ENCODE measurements at places on chromosomes 5 and 9.

GRCh38 chr5:19175776-19176570 lies 812.0 kb downstream of the CDH18 start:
- no peak for DNase-seq

DNA sequence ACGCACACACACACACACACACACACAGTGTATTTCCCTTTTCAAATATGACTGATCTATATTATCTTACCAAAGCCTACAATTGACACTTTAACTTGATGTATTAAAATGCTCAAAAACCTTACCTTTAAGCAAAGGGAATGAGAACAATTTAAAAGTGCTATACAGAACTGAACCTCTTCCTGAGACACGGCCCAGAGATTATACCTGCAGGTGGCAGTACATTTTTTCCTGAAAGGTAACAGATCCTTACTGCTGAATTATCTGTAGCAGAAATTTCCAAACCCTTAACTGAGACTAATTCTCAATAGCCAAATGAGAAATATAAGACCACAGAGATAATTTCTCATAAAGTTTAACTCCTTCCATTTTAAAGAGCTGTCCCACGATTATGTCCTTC lies 91.1 kb downstream of the MYO10 start:
- DNase-seq: no peak

DNA sequence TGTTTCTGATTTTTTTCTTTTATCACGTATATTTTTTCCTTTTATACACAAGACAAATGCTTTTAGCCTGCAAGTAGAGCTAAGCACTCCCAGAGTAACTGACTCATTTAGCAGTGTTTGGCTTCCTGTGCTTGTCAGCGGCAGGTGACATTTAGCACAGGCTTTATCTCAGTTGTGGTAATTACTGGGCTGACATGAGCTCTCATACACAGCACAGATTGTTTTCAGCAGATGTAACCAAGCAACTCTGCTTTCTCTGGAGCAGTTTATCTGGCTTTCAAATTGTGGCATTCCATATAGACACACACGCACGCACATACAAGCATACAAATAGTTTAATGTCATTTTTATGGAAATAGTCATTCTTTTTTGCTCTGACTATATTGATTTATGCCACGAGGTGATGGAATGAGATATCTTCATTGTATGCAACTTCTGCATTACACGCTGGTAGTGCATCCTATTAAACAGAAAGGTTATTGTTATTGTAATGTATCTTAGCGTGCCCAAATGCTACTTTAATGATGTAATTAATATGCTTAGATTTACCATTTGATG lies 379.0 kb upstream of the GRAMD2B start:
- DNase-seq: peak; percentile 28

GRCh38 chr5:926417-927171 lies 33.9 kb downstream of the TRIP13 start:
- DNase-seq: no peak

DNA sequence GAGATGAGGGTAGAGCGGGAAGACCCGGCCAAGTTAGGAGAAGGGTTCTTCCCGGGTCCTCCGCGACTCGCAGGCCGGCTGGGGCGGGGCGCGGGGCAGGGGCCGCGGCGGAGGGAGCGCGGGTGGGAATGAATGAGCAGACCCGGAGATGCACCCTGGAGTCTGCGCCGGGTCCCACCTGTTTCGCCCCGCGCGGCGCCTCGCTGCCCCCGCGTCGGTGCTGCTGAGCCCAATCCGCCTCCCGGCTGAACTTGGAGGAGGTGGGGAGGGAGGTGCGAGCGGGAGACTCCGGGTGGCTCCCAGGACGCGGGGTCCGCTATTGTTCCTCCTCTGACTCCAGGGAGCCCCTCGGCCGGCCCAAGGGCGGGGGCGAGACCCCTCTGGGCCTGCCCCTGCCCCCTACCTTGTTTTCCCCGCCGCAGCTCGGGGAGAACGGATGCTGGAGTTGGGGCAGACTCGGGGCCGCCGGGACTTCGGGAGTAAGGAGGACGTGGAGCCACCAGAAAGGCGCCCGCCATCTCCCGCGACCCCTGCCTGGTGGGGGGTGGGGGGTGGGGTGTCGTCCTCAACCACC lies 659 bp downstream of the RAI14 start:
- DNase-seq: peak; percentile 28

GRCh38 chr5:134145041-134145757 lies 30.7 kb downstream of the TCF7 start:
- no peak for DNase-seq

DNA sequence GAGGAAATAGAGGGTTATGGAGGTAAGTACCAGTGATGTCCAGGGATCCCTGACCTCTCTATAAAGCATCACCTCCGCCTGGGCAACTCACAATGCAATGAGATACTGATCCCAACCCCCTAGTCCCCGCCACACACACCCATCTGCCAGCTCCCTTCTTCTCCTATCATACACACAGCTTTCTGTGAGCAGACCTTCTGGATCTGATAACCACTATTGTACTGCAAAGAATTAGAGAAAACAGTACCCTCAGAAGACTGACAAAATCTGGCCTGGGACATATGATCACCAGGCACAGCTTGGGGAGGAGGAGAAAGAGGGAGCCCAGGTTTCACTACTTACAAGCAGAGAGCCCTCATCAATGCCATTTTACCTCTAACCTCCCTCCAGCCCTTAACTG lies 249.0 kb downstream of the SEC61B start:
- DNase-seq: no peak

DNA sequence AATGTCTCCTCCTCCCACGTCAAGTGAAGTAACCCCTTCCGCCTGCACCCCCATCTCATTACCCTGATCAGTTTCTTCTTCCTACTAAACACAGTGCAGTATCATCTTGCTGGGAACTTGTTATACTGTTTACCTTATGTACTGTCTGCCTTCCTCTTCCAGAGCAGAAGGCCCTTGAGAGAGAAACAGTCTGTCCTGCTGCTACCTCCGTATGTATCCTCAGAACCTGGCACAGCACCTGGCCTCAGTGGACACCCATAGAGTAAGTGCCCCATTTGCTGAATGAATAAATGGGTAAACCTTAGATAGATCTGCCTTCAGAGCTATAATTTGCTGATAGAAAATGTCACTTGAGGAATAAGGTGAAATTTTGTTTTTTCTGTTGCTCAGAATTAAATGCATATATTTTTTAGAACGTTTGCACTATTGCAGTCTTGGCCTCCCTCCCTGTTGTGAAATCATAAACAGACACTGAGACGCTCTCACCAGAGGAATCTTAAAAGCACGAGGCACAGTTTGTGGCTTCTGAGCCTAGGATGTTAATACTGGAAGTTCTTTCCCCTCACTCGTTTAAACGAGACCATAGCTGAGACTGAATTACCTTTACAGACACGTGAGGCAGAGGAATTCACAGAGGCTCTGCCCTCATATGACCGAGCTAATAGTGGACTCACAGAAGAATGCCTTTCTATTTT lies 223.1 kb upstream of the DAP start:
- DNase-seq: no peak

- DNase-seq: no peak
These were observed 234.3 kb downstream of the SAXO1 start for GRCh38 chr9:18798508-18799290.

DNA sequence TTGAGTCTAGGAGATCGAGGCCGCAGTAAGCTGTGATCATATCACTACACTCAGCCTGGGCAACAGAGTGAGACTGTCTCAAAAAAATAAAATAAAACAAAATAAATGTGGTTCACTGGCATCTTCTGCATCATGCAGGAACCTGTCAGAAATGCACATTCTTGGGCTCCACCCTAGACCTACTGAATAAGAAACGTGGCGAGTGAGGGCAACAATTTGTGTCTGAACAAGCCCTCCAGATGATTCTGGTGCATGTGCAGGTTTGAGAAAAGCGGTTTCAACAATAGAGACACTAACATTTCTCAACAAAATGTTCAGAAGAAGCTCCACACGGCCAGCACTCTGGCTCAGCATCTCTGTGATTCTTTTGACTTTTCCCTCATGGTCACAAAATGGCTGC lies 42.8 kb upstream of the CPEB4 start:
- no peak for DNase-seq

GRCh38 chr5:170046241-170046640 lies 59.5 kb upstream of the FOXI1 start:
- no peak for DNase-seq

- no peak for DNase-seq
These were observed 144.7 kb downstream of the OSTF1 start for GRCh38 chr9:75233011-75233410.

GRCh38 chr5:29037716-29038115 lies 1999.3 kb upstream of the CDH9 start:
- no peak for DNase-seq

DNA sequence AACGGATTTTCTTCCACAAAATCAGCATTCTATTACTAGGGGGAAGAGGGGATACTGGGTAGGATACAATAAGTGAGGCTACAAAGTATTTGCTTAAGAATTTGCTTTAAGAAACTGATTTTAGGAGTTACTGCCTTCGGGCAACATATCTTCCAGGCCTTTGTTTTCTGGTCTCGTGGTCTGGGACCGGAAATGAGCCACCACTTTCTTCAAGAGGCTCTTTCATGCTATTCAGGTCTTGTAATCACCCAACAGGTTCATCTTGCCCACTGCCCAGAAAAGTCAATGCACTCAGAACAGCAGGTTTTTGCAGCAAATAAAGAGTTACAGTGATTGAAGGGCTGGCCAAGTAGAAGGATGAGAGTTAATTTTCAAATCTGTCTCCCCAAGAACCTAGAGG lies 6.6 kb upstream of the AOPEP start:
- DNase-seq: no peak

DNA sequence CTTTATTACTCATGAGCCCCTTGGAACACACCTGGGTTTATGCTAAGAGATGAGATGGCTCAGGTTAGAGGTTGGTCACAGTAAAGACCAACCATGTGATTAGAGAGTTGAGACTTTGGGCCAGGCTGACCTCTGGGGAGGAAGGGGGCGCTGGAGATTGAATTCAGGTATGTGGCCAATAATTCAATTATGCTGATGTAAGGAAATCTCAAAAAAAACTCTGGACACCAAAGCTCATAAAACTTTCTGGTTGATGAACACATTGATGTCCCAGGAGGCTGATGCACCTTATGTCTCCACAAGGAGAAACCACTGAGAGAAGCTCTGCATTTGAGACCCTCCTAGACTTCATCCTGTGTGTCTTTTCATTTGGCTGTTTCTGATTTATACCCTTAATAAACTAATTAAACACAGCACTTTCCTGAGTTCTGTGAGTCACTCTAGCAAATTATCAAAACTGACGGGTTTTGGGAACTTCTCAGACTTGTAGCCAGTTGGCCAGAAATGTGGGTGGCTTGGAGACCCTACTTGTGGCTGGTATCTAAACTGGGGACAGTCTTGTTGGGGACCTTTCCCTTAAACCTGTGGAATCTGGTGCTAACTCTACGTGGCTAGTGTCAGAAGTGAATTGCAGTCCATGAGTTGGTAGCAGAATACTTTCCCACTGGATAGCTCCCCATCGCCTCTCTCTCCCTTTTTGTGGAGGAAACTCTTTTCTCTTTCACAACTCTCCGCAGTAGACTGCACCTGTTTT lies 7.5 kb upstream of the CCL27 start:
- no peak for DNase-seq

- DNase-seq: peak; percentile 83
These were observed 8.7 kb upstream of the SLC2A8 start for GRCh38 chr9:127388037-127388855.

GRCh38 chr5:139215107-139215975 lies 17.2 kb upstream of the SIL1 start:
- no peak for DNase-seq

DNA sequence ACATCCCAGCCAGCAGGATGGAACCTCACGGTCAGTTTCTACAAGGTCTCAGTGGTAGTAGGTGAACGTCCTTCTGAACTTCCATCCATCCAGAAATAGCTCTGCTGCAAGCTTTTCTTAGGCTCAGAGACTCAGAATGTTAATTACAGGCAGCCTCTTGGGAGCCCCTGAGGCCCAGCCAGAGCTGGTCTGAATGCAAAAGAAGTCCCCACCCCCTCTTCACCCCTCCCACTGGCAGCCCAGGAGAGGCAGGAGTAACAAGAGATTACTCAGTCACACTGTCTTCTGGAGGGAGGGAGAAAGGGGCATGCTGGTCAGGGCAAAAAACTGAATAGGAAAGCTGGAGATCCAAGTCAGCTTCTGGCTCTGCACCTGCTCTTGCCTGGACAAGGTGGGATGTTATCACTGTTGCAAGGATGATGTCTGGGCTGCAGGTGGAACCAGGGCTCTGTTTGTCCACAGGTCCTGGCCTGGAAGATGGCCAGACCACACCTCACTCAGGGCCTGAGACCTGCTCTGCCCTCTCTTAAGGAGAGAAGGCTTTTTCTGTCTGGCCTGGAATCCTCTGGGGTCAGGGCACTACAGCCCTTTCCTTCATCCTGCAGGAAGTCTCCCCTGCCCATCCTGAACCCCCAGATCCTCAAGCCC lies 9.1 kb downstream of the ENHO start:
- peak; percentile 34 for DNase-seq

- no peak for DNase-seq
These were observed 5.3 kb downstream of the SLC34A1 start for GRCh38 chr5:177389241-177390169.

DNA sequence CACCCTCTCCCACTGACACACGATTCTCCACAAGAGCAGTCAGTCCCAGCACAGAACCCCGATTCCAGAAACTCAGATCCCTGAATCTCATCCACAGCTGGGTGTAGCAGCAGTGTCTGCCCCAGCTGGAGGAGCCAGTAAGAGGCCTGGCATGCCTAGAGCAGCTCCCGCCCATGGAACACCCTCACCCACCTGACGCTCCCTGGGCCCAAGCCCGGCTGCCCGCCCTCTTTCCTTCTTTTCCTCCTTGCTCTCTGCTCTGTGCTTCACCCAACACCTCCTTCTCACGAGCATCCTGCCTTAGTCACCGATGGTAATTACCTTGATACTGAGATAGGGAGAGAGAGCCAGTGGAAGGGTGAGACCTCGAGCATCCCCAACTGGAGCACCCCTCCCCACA lies 8.7 kb downstream of the PCDH1 start:
- DNase-seq: no peak

DNA sequence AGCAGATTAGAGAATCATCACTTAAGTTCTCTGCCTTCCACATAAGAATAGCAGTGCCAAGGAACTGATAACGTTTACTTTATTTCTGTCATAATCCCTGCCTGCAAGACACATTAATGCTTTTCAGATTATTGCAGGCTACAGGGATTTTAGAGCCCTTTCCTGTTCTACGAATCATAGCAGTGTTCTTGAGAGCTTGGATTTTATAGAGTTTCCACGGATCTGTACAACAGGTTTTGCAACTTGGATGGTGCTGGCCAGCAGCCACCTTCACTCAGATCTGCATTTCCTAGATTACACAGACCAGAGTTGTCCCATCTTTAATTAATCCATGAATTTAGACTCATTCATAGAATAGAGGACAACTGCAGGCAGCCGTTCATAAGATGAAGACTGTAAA lies 38.1 kb downstream of the SLC12A2 start:
- no peak for DNase-seq

- DNase-seq: no peak
These were observed 30.2 kb upstream of the CCNG1 start for GRCh38 chr5:163407034-163407655.

GRCh38 chr9:127506117-127506813 lies 55.0 kb downstream of the LRSAM1 start:
- DNase-seq: no peak

DNA sequence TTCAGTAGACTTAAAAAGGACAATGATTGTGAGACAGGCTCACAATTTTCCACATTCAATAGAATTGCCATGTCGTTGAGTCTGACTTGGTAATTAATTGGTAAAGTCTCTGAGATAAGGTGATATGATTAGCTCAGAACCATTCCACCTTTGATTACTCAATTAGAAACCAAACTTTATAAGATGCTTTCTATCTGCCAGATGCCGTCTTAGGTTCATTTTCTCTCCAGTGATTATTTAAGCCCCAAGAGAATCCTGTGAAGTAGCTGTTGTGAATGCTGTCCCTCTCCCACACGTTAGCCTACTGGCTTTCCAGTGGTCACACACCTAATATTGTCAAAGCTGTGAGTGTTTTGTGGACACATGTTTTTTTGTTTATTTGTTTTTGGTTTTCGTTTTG lies 528.9 kb upstream of the ZNF462 start:
- no peak for DNase-seq

Data from HEK293T (cell line).